ENCODE measurements at places on chromosomes 3 and 15.

- DNase-seq = no peak
Measured at GRCh38 chr15:101694261-101694660, 30.0 kb downstream of the TARS3 start.

DNA sequence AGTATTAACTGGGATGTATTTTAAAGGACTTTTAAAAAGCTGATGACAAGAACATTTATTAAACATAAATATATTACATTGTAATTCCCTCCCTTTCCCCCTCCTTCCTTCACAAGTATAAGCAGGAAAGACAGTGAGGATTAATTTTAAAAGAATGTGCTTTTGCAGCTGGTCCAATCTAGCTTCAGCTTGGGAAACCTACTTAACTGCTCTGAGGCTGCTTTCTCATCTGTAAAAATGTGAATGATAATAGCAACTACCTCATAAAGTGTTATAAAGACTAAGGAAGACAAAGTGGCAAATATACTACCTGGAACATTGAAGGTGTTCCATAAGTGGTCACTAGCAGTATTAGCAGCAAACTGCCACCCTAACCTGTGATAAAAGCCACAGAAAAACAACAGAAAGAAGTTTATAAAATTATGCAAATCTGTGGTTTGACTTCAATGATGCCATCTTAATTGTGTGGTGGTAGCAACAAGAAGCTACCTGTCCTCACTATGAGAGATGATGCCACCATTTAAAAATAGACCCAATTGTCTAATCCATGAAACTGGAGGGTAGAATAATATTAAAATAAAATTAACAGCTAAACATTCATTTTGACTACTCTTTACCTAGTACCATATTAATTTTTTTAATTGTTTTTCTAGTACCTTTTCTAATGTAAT, 20.0 kb downstream of the DHX36 start:
- DNase-seq = no peak

DNA sequence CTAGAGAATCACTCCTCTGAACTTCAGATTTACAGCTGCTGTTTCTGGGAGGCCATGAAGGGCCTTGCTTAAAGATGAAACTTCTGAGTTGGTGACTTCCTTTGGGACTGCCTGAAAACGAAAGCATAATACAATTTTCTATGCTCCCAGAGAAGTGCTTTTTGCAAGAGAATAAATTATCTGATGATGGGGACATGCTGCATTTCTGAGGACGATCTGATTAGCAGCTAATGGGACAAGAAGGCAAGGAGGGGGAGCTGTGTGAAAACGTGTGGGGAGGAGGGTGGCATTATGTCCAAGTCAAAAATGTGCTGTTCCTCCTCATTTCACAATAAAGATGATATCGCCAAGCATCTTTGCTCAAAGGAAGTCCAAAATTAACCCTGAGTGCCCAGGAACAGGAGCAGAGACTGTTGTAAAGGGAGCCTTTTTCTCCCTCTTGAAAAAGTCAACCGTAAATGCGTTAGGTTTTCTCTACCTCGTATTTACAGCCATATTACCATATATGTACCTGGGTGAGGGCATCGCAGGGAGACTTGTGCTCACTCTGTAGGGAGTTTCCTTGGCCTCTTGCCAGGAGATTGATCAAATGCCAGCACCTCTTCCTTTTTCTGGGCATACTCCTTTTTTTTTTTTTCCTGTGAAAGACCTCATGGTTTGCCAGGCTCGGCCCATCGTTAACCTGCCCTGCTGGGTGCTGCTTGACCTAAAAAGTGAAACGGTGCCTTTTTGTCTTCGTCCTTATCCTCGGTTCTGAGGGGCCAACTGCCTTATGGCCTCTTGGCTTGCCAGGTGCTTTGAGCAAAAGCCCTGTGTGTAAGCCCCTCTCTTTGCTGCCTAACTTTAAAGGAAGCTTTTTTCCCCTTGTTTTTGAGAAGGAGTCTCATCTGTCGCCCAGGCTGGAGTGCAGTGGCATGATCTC, 11.5 kb downstream of the ITPR1 start:
- no peak for DNase-seq

DNA sequence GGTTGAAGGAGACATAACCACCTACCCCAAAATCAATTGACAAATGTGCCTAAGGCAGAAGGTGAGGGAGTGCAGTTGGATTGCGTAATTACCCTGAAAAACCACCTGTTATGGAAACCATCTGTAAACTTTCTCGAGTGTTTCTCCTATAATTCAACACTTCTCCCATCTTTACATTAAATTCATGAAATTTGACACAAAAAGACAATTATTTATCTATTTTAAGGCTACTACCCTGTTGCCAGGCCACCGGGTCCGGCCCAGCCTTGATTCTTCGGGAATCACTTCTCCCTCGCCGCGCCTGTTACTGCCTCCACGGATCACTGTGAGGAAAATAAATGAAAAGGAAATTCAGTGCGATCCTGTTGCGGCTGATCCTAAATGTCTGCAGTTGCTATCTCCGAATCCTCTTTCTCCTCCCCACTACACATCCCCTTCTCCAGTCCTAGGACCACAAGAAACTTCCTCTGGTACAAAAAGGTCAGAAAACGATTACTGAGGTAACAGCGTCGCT, 646 bp downstream of the IQCB1 start:
- DNase-seq = no peak

DNA sequence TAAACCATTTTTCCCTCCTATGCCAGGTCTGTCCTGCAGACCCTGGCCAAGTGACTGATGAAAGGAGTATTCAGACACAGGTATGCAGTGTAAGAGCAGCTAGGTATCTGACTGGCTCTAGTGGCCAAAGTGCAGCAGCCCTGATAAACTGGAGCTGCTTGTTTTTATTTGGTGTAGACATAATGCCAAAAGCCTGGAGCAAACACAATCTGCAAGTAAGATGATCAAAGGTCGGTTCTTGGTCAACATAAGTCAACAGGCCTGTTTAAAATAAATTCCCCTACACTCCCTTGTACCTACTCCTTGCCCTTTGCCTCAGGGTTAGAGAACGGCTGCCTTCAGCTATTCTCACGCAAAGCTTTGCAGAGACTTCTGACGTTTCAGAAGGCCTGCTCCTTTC, 1003.1 kb downstream of the ZPLD1 start:
- no peak for DNase-seq

Measured in stimulated activated CD8-positive, alpha-beta memory T cell treated with anti-CD3 and anti-CD28 coated beads, Interleukin-7, amount 100 ng/mL, for 4 hours (primary cell).